ENCODE measurements at places on chromosomes 3 and 15.

GRCh38 chr3:117734496-117734895 lies 1024.9 kb downstream of the TUSC7 start:
- peak; percentile 33 for DNase-seq

GRCh38 chr3:149481056-149481455 lies 6.6 kb downstream of the TM4SF4 start:
- DNase-seq = no peak

- peak; percentile 55 for DNase-seq
Measured at GRCh38 chr3:108090049-108090700, 656 bp downstream of the CD47 start.

DNA sequence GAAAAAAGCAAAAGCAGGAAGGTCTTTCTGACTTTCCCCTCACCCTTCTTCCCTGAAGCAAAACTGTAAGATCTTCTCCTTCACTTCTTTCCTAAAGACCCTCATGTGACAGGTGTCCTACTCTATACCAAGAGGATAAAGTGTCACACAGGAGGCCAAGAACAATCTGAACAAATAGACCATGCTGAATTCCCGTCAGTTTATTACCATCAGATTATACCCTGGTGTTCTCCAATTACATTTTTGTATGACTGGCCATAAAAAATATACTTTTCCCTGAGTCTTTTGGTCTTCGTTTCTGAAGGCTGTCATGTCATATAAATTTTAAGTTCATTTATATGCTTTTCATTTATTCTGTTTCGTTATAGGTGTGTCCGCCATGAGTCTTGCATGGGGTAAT lies 371.4 kb upstream of the CNTN4 start:
- DNase-seq = no peak

GRCh38 chr15:50235794-50236193 lies 29.7 kb downstream of the HDC start:
- DNase-seq = no peak

- DNase-seq = no peak
Measured at GRCh38 chr3:129061023-129061887, 676 bp downstream of the GP9 start.

DNA sequence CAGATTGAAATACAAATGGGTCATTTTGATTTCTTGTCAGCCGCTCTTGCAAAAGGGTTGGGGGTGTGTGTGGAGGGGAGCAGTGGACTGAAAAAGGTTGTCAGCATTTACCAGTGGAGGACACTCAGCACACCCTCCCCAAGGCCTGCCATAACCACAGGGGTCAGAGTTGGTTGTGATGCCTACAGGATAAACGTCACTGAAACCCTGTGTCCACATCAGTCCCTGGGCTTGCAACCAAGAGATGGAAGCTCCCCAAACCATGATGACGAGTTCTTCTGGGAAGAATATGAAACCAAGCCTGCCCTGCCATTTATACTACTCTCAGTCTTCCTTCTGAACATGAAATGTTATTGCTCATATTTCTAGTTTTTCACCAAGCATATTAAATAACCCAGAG lies 54.0 kb upstream of the UMPS start:
- DNase-seq = peak; percentile 86

- no peak for DNase-seq
Measured at GRCh38 chr3:149830902-149831301, 17.9 kb downstream of the RNF13 start.

DNA sequence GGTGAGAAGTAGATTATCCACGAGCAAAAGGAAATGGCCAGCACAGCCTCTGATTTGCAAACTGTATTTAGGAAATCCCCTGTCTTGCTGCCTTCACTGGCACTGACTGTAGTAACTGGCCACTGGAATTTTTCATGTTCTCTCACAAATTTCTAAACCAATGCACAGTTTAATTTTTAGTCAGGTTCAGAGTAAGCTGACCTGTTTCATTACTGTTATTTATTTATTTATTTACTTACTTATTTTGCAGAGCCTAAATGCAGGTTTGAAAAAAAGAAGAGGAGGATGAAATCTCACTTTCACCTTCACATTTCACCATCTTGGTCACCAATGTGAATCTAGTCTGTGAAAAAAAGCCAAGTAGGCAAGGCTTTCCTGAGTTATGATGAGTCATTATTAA lies 291.0 kb downstream of the PLOD2 start:
- DNase-seq = no peak

DNA sequence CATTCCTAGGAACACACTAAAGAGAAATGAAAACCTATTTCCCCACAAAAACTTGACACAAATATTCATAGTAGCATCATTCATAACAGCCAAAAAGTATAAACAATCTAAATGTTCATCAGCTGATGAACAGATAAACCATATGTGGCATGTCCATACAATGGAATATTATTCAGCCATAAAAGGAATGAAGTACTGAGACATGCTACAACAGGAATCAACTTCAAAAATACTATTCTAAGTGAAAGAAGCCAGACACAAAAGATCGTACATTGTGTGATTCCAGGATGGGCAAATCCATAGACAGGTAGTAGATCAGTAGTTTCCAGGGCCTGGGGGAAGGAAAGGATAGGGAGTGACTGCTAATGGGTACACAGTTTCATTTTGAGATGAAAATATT lies 118.0 kb downstream of the GSK3B start:
- no peak for DNase-seq

DNA sequence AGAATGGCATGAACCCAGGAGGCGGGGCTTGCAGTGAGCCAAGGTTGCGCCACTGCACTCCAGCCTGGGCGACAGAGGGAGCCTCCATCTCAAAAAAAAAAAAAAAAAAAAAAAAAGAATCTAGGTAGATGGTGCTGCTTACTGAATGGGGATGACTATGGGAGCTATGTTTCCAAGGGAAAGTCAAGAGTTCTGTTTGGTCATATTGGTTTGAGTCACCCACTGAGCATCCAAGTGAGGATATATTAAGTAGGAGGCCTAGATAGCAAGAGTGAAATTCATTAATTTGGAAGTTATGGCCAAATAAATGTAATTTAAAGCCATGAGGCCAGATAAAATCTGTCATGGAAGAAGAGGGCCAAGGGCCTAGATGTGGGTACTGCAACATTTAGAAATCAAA lies 9.0 kb upstream of the UACA start:
- no peak for DNase-seq

DNA sequence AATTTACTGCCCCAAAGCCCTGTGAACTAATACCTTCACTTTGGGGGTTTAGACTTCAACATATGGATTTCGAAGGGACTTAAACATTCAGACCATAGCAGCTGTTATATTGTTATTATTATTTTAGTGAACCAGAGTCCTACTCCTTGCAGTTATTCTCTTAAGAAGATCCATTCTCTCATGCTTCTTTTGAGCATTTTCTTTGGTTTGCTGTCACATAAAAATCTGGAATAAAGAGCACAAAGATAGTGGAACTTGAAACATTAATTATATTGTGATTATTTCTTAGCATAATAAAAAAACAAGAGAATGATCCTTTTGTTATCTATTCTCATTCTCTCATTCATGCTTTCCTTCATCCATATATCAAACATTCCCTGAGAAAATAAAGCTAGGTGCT lies 166.4 kb upstream of the GBE1 start:
- no peak for DNase-seq

GRCh38 chr15:36917411-36918267 lies 182.7 kb downstream of the MEIS2 start:
- DNase-seq = no peak

DNA sequence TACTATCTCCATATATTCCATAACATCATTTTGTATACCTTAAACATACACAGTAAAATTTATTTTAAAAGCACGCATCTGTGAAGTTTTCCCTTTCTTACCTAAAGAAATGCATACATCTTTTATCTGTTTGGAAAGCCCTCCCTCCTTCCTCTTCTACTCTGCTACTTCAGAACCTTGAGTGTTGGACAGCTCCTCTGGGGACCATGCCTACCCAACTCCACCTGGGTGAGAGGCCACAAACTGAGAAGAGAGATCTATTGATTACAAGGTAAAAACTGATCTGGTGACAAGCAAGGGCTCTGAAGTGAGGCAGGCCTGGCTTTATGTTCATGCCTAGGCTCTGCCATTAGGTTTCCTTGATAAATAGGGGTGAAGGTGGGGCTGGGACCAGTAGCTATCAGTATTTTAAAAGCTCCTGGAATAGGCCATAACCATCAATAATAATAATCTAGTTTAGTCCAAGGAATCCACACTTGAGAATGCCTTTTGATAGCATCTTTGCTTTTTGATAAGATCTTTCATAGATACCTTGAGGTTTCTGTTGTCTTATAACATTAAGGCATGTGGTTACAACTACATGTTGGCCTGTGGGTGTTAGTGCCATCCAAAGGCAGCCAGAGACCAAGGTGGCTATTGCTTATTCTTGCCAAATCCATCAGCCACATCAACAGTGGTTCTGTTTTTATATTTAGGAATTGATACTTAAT lies 148.8 kb downstream of the KCNMB2 start:
- no peak for DNase-seq

DNA sequence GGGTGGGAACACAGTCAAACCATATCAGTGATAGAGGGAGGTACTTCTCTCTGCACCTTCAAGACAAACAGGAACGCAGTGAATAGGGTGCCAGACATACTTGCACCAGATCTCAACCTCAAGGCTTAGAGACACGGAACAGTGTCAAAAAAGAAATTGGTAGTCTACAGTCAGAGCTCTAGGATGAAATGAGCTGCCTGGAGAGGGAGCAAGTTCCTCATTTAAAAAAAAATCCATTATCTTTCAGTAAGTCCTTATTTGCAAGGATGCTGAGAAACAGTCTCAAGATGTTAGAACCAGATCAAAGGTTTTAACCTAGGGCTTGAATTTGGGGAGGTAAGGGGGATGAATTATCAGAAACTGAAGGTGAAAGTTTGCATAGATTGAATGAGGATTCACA lies 20.2 kb upstream of the LMCD1 start:
- DNase-seq = peak; percentile 53

DNA sequence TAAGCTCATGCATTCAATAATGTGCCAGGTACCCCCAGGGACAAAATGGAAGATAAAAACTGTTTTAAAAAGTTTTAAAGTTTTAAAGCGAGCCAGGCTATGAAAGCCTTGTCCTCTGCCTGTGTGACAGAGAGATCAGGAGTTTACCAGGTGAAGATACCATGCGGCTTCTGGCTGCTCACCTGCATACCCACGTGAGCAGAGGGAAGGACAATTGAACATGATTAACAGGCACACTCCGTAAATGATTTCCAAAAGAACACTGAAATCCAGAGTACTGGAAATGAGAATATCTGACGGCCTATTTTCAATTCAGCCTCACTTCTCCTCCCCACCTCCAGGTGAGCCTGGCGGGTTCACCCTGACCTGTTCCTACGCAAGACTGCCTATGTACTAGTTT lies 42.1 kb downstream of the CCDC191 start:
- DNase-seq = no peak

DNA sequence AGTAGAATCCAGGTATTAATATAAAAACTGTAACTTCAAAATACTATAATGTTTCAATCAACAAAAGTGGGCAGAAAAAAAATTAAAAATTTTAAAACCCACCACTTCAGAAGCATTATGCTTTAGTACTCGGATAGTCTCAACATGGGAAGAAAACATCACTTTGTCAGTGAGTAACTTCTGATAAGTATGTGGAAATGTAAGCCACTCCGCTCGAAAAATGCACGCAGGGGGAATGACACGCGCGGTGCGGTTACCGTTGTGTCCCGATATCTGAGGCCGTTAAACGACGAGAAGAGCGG lies 656 bp downstream of the NGLY1 start:
- no peak for DNase-seq

- DNase-seq = no peak
Measured at GRCh38 chr3:33132019-33132360, 18.2 kb downstream of the CRTAP start.

DNA sequence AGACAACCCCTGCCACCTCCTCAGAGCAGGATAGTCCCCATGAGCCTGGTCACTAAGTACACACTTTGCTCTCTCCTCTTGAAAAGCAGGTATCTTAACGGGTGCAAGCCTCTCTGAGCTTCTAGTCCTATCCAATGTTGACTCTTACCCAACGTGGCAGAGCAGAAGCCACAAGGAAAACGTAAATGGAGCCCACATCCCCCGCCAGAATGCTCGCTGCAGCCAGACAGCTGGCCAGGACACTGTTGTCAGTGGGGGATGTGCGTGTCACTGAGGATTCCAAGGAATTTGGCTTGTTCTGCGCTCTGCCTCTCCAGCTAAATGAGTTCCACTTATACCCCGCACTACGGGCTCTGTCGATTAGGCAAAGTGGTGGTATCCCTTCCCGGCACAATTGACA lies 67.8 kb upstream of the IGF1R start:
- peak; percentile 4 for DNase-seq

- peak; percentile 5 for DNase-seq
Measured at GRCh38 chr15:60208709-60209108, 189.1 kb downstream of the ANXA2 start.

- DNase-seq = peak; percentile 60
Measured at GRCh38 chr3:191236646-191237045, 37.6 kb downstream of the OSTN start.

DNA sequence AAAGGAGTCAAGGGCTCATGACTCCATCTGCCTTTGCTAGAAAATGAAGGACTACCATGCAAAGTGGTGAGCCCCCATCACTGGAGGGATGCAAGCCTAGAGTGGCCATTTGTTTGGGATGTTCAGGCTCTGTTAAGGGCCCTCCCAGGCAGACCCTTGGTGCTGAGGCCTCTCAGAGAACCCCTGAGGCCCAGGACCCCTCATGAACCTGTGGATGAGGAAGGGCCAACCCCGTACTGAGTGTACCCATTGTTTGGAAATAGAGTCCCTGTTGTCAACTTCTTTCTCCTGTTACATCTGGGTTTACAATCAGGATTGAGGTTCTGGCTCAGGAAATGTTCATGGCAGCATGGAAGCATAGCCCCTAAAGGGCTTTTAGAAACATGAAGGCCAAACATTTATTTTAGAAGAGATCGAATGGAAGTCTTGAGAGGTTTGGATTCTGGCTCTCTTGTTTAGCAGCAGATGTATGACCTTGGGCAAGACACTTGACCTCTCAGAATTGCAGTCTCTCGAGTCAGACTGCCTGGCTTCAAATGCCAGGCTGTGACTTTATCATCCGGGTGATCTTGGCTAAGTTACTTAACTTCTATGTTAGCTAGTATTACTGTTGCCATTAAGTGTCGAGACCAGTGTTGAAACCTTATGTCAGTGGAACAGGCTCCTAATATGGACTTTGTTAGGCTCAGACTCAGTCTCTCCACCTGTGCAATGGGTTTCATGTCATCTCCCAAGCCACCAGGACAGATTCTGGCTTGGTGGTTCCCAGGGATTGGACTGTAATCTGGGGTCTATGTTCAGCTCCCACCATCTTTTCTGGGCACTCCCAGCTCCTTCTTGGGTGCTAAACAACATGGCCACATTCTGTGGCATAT lies 12.4 kb downstream of the ITGA11 start:
- no peak for DNase-seq

DNA sequence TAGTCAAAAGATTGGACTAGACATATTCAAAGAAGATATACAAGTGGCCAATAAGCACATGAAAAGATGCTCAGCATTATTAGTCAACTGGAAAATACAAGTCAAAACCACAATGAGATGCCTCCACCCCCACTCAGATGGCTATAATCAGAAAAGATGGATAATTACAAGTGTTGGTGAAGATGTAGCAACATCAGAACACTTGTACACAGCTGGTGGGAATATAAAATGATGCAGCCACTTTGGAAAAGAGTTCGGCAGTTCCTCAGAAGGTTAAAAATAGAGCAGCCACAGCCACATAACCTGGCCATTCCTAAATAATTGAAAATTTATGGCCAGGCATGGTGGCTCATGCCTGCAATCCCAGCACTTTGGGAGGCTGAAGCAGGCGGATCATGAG lies 38.4 kb downstream of the HEG1 start:
- DNase-seq = no peak

- DNase-seq = peak; percentile 27
Measured at GRCh38 chr15:94412979-94413746, 181.8 kb downstream of the MCTP2 start.

Measured in fibroblast of the aortic adventitia (primary cell).